ENCODE measurements at places on chromosomes 2 and 18. TPM values are rescaled to one million over a fixed set of nuclear protein-coding genes. Genes with fewer than 3 reads are reported as not detected.

HMSD gene
- not detected for total RNA-seq

LYG1 gene
- total RNA-seq, result 0.27 TPM

CCDC74B gene
- total RNA-seq, result 0.85 TPM

LYG2 gene
- total RNA-seq, result not detected

HAAO gene
- 0.09 TPM for total RNA-seq

STPG4 gene
- 0.09 TPM for total RNA-seq

CXCR4 gene
- 76.6 TPM for total RNA-seq

IL1RL1 gene
- 89.9 TPM for total RNA-seq

GNAL gene
- 0.47 TPM for total RNA-seq

CRYGD gene
- not detected for total RNA-seq

DSG1 gene
- not detected for total RNA-seq

ANTXR1 gene
- total RNA-seq, result 18.4 TPM

CHRNA1 gene
- 0.09 TPM for total RNA-seq

ALKAL2 gene
- not detected for total RNA-seq

APCDD1 gene
- total RNA-seq, result under 0.01 TPM

AQP4 gene
- not detected for total RNA-seq

CTIF gene
- total RNA-seq, result 16.5 TPM

CHRND gene
- total RNA-seq, result not detected

ANO7 gene
- 0.45 TPM for total RNA-seq

CENPA gene
- total RNA-seq, result 5.2 TPM

TUBA3E gene
- total RNA-seq, result not detected

BCL11A gene
- total RNA-seq, result 0.36 TPM

SPHKAP gene
- total RNA-seq, result not detected

CCL20 gene
- total RNA-seq, result 2.1 TPM

SLC19A3 gene
- total RNA-seq, result 0.09 TPM

ZFAND2B gene
- total RNA-seq, result 22.1 TPM

FBXO48 gene
- 0.28 TPM for total RNA-seq

UGT1A5 gene
- total RNA-seq, result not detected

KIAA2012 gene
- not detected for total RNA-seq

CYRIA gene
- 27.4 TPM for total RNA-seq

CROCC2 gene
- total RNA-seq, result not detected

ST6GAL2 gene
- 0.09 TPM for total RNA-seq

ACMSD gene
- not detected for total RNA-seq

SERPINB4 gene
- not detected for total RNA-seq

KLHL41 gene
- total RNA-seq, result 0.09 TPM

CFAP53 gene
- total RNA-seq, result 0.28 TPM

SOX11 gene
- total RNA-seq, result not detected

AKAIN1 gene
- total RNA-seq, result not detected

GALR1 gene
- not detected for total RNA-seq

HOXD13 gene
- not detected for total RNA-seq

KCNIP3 gene
- 0.47 TPM for total RNA-seq

Measured in endothelial cell of coronary artery (primary cell).